Foreskin fibroblast (primary cell): ENCODE measurements at places on chromosomes 2 and 18.
A peak's percentile ranks its signal among the peaks of the same experiment; 100 is the strongest.

GRCh38 chr2:196804381-196804780, 4.8 kb downstream of the C2orf66 start:
- no peak for DNase-seq

DNA sequence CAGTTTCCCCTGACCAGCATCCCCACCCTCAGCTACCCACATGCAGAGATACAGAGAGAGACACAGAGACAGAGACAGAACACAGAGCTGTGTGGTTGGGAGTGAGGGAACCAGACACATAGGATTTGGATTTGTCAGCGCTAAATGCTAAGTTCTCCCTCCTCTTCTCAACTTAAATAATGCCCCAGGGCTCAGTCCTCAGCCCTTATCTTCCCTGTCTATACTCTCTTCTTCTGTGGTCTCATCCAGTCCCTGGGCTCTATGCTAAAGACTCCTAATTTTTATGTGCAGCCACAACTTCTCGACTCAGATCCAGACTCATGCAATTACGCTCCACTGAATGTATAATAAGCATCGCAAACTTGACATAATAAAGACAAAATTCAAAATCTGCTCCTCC, 47.1 kb downstream of the COLEC12 start:
- no peak for DNase-seq

GRCh38 chr2:43099797-43100196, 126.6 kb downstream of the ZFP36L2 start:
- no peak for DNase-seq

DNA sequence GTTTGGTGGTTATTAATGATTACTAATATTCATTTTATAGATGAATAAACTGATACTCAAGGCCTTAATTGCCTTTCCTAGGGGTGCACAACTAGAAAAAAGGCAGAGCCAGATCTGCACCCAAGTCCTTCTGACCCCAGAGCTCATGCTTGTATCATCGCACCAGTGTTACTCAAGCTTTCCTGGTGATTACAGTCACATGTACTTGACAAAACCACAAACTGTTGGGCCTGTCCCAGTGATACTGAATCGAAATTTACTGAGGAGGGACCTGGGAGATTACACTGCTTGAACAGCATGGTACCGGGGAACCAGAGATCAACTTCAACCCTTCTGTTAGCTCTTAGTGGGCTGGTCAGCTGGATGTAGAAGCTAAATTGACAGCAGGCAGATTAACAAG, 33.7 kb downstream of the FASTKD2 start:
- DNase-seq = peak; percentile 40

DNA sequence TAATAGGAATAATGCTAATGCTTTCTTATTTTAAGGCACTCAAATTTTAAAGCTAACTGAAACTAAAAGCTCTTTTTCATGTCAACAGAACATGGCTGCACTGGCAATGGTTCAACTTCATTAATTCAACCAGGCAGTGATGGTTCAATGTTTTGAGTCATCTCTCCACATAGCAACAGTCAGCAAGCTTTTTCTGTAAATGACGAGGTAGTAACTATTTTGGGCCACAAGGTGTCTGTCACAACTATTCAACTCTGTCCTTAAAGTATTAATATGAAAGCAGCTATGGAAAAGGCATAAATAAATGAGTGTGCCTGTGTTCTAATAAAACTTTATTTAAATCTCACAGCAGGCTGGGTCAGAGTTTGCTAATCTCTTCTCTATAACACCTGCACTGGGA, 1425.6 kb upstream of the PIK3C3 start:
- no peak for DNase-seq

DNA sequence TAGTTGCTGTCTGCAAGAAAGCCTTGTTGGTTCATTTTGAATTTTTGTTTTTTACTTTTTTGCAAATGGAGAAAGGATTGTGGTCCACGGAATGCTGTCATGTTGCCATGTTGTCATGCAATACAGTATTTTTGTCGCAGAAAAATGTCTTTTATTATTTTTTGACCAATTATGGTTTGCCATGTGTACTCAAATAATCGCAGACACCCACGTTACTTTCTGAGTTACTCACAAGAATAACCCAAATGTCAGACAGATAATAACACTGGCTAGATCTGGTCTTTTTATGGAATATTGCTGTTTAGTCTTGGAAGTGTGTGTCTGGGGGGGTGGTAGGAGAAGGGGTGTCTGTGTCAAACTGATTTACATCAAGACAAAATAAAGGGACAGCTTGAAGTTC, 188.9 kb downstream of the LTBP1 start:
- no peak for DNase-seq

- no peak for DNase-seq
These were observed 97.8 kb upstream of the AQP4 start for GRCh38 chr18:26963292-26963691.

- DNase-seq = no peak
These were observed 96.9 kb downstream of the HDAC4 start for GRCh38 chr2:239303711-239304532.

- peak; percentile 82 for DNase-seq
These were observed 22.4 kb upstream of the CD28 start for GRCh38 chr2:203683932-203684556.

- DNase-seq = no peak
These were observed 392.1 kb upstream of the RAB12 start for GRCh38 chr18:8217051-8217564.

DNA sequence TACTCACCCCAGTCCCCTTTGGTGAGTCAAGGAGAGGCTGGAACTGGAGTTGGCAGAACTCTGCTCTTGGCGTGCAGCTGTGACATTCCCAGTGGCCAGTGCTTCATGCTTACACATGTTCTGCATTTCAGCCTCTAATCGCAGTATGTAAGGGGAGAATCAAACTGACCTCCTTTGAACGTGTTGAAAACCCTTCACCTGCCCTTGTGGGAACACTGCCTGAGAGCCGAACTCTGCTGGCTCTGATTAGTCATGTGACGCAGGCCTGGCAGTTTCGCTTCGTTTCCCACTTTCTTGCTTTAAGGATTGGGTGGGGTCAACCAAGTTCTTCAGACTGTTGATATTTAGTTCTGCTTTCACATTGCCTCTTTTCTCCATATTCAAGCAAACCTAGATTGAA, 173.8 kb upstream of the BCL2L11 start:
- no peak for DNase-seq

DNA sequence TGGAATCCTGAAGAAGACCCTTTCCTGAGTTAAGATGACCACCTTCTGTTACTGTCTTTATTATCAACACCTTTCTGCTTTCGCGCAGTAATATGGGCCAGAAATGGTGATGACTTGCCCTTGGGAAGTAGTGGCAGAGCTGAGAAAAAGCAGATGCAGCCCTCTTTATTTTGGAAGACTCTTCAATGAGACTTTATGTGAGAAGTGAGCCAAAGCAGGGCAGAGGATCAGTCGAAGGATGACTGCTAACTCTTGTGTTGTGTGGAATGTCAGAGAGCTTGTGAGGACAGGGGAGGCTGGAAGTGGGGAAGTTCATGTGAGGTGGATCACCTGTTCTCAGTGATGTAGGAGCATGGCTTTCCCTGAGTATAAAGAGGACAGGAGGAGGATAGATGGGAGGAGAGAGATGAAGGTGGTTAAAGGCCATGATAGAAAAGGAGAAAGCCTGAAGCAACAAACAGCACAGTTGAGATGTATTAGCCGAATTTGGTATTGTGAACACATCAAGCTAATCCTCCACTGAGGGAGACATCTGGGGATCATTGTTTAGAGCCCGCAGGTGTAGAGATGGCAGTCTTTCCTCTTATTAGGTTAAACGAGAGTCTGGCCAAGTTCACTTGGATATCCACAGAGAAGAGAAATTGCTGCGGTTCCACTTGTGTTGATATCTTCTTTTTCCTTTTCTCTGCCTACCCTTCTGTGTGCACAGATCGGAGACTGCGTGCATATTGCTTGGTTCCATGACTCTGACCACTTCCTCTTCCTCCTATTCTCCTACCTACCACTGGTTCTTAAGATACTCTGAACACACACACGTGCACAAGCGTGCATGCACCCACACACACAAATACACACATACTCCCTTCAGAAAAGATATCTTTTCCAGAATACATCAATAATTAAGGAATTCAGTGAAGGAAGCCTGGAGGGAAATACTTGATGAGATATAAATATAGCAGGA, 67.4 kb downstream of the SLC9A2 start:
- DNase-seq = no peak

DNA sequence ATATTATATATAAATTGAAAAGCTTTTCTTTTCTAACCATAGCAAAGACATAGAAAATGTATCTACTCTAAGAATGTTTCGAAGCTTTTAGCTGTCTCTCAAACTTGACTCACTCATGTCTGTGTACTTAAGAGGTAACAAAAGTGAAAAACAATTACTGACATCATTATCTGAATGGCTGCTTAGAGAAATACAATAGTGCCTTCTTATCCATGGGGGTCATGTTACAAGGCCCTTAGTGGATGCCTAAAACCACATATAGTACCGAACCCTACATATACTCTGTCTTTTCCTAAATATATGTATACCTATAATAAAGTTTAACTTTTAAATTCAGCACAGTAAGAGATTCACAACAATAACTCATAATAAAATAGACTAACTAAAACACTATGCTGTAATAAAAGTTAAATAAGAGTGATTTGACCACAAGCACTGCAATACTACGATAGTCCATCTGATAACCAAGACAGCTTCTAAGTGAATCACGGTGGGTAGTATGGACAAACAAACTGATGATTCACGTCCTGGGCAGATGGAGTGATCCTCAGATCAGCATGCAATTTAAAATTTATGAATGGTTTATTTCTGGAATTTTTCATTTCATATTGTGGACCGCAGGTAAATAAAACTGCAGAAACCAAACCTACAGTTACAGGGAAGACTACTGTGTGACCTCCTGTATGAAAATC, 246.2 kb downstream of the XIRP2 start:
- peak; percentile 87 for DNase-seq

DNA sequence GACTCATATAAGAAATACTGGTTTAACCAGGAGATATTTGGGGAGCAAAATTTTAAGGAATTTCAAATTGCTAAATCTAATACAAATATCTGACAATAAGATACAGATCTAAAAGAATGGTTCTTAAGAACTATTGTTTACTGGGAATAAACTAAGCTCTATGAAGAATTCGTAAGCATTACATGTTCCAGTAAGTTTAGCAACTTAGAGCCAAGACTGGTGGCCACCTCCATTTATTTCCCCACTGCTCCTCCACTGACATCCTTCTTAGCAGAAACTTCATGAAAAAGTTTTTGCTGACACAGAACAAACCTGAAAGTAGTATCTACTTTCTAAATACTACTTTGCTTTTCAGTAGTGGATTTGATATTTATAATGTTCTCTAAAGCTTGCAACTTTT, 83.0 kb downstream of the ACSL3 start:
- DNase-seq = no peak

GRCh38 chr2:175187378-175187777, 5.9 kb upstream of the ATP5MC3 start:
- DNase-seq = no peak

- DNase-seq = no peak
These were observed 117.2 kb upstream of the HS6ST1 start for GRCh38 chr2:128435576-128436478.

GRCh38 chr2:85169581-85169980, 36.4 kb downstream of the TCF7L1 start:
- no peak for DNase-seq

DNA sequence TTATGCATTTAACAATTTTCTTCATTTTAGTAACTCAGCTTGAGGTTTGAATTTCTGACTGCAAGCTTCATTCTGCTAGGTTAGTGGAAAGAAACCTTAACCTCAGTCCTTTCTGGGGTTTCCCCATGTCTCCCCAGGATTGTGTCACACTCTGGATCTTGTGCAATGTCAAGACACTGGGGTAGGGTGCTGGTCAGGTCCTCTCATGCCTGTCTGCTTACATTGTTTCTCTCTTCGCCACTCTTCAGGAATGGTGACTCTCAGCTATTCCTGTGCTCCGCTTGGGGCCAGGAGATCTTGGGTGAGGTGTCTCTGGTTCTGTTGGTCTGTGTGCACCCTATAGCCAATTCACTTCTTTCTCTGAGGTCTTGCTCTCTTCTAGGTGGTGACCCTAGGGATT, 23.9 kb downstream of the CTLA4 start:
- no peak for DNase-seq

DNA sequence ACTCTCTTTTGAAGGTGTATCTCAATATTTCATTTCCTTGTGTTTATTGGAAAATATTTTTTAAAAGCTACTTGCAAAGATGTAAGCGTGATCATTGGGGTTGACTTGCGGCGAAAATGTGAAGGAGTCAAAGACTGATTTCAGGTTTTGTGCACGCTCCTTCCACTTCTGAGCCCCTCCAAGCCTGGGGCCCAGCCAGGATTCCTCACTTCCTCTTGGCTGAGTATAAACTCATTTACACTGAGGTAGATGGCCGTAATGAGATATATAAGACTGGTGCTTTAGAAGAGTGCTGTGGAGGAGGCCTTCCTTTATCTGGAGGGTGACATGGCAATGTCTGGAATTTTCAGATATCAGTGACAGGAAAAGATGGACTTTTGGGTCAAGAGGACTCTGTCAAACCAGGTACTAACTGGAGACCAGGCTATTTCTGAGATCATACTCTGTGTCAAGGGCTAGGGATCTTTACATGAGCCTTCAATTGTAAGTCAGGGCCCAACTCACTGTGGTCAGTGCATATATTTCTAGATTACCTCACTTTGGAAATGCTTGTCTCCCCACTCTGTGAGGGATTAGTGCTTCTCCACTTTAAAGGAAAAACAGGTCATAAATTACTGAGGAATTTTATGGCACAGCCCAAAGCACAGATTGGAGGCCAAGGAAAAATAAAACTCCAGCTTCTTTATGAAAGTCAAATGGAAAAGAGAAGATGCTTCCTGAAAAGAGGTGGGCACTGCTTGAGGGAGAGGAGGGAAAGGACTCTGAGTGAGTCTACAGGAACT, 22.8 kb downstream of the PRKCE start:
- DNase-seq = peak; percentile 30

DNA sequence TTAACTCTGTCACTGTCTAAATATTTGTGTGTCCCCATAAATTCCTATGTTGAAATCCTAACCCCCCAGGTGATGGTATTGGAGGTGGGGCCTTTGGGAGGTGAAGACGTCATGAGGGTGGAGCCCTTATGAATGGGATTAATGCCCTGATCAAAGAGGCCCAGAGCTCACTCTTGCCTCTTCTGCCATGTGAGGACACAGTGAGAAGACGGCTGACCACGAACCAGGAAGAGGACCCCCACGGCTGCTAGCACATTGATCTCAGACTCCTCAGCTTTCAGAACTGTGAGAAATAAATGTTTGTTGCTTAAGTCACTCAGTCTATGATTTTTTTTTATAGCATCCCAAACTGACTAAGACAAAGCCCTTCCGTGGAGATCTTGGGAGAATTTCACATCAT, 71.2 kb downstream of the BCL2L11 start:
- DNase-seq = no peak

- no peak for DNase-seq
These were observed 51.1 kb upstream of the TNP1 start for GRCh38 chr2:216911008-216911407.

DNA sequence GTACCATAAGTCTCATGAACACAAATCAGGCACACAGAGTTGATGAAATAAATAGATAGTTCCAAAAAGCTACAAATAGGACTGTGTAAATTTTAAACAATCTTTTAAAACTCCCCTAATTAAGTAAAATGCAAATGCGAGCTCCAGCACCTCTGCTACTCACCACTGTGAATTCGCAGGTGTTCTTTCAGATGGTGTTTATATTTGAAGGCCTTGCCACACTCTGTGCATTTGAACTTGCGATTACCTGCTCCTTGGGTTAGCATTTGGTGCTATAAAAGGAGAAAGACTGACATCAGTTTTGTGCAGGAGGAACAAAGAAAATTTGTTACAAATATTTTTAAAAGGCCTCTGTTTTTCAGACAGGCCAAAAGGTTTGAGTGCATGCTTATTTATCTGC, 118.9 kb downstream of the ZEB2 start:
- DNase-seq = no peak
